ENCODE measurements at places on chromosomes 11 and 22.

GRCh38 chr22:34129691-34130486, 209.6 kb upstream of the LARGE1 start:
- no peak for DNase-seq

GRCh38 chr11:975827-976226, 50.2 kb downstream of the AP2A2 start:
- DNase-seq: no peak

- DNase-seq: no peak
These were observed 95.4 kb downstream of the EXT2 start for GRCh38 chr11:44190883-44191230.

- DNase-seq: no peak
These were observed 461 bp downstream of the TBC1D10A start for GRCh38 chr22:30326255-30326705.

GRCh38 chr22:22752556-22753477, 108.4 kb downstream of the GGTLC2 start:
- DNase-seq: no peak

- no peak for DNase-seq
These were observed 11.9 kb downstream of the CRTAM start for GRCh38 chr11:122850076-122850631.

DNA sequence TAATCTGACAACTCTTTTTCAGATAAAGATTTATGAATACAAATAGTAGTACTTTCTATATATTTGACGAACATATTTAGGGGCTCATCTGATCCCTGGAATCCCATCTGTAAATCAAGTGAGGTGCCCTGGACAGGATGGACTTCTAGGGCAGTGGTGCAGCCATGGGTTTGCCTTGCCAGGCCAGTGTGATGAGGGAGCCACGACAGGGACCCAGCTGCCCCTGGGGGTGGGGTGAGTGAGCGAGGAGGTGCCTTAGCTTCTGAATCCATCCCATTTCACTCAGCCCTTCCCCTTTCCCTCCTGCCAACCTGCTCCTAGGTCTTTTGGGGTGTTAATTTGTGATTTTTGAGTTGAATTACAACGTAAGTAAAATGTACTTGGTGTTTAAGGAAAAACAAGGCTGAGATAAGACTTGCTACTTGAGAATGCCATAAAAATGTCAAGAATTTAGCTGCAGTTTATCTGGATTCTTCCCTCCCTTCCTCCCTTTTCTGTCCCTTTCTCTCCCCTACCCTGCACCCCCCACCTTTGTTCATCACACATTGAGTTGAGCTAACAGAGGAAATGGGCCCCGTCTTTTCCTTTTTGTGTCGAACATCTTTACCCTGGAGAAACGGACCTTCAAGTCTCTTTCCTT, 60.8 kb downstream of the PPFIBP2 start:
- no peak for DNase-seq

DNA sequence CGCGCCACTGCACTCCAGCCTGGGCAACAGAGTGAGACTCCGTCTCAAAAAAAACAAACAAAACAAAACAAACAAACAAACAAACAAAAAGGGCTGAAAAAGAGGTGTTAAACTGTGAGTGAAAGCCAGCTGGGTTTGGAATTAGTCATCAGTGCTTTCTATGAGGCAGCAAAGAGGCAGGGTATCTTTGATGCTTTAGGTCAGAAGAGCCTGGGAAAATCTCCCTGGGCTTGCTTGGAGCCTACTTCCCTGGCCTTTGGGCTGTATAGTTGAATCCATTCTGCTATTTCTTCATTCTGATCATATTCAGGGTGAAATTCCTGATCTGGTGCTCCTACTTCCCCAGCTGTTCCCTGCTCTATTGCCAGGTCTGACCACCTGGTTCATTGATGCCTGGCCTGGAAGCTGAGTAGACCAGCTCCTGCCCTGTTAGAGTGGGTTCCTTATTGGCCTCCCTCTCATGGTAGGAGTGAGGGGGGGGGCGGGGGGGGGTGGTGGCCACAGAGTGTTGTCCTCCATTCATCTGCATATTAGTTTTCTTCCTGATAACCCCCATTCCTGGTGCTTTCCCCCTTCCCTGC, 65.6 kb downstream of the INSC start:
- DNase-seq: no peak

All from upper lobe of right lung (tissue), 1 donor.